Motor neuron (in vitro differentiated cells): ENCODE measurements at places on chromosomes 4 and X. TPM values are rescaled to one million over a fixed set of nuclear protein-coding genes. Genes with fewer than 3 reads are reported as not detected.

MAGED4B gene
- 112 and 132 TPM in 2 replicates for total RNA-seq

GRCh38 chr4:173801876-173802661 lies 272.0 kb upstream of the HAND2 start:
- ATAC-seq: no peak

GRCh38 chr4:20311856-20312255 lies 60.2 kb downstream of the SLIT2 start:
- no peak for ATAC-seq

DNA sequence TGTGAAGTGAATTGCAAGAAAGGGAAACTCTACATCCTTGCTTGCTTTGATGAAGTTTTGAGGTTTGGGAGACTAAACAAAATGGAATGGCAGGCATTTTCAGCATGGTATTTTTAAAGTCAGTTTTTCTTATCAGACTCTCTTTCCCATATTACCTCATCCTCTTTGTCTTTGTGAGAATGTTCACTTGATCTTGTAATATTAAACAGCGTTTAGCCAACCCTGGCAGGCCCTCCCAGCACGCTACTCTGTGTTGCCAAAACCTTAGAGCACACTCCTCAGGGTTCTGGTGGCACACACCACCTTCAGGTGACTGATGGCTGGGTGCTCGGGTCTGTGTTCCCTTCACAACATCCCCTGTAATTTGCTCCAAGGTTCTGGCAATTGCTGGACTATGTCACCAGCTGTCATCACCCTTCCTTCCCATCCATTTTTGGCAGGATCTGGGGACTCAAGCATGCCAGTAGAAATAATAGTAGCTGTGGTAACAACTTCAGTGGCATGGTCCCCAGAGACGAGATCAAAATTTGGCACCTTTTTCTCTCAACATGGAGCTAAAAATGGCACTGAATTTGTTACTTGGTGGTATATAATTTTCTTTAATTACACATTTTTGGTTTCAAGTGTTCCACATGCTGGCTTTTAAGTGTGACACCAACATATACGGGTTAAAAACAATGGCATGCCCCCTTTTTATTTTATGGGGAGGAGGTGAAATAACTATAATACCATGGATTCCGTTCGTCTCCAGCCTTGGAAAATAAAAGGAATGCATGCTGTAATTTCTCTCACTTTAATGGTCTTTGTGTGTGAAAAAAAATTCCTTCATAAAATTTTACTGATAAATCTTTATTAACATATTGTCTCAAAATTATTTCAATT lies 273.1 kb downstream of the DCTD start:
- ATAC-seq: no peak
